Activated CD8-positive, alpha-beta memory T cell treated with anti-CD3 and anti-CD28 coated beads for 1 hour (primary cell): ENCODE measurements at places on chromosomes 5 and 9.

GRCh38 chr5:28542987-28543386 is 1504.6 kb upstream of the CDH9 start:
- no peak for DNase-seq

- DNase-seq = no peak
Observed at GRCh38 chr5:160523502-160524163, 102.0 kb downstream of the PTTG1 start.

GRCh38 chr5:32138839-32139493 is 35.2 kb downstream of the GOLPH3 start:
- DNase-seq = peak; percentile 8

DNA sequence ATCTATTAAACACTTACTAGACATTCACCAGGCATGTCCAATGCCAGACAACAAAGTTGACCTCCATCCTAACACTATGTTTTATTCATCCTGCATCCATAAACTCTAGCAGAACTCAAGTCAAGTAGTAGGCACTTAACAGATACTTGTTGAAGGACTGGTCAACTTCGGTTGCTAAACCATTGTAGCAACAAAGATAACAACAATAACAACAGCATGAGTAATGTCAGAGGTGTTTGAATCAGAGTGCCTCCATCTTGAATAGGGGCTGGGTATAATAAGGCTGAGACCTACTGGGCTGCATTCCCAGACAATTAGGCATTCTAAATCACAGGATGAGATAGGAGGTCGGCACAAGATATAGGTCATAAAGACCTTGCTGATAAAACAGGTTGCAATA is 180.5 kb upstream of the ZNF462 start:
- DNase-seq = no peak

DNA sequence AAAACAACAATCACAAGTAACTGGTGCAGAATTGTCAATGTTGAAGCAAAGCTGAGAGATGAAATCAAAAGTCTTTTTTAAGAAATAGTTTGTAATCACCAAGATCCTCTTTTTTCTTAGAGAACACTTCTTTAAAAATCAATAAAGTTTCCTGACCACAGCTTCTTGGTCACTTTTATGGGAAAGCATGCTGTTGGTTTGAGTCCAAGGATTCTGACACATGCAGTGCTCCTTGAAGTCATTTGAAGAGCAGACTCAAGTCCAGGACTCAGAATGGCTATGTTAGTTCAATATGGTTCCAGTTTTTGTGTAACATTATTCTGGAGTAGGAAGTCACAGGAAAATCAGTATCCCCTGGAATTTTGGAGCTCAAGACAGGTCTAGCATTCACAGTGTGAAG is 480.6 kb downstream of the NR2F1-AS1 start:
- no peak for DNase-seq
